Right lobe of liver (tissue), 6 donors: ENCODE measurements at places on chromosomes 11 and 22. TPM values are rescaled to one million over a fixed set of nuclear protein-coding genes. Genes with fewer than 3 reads are reported as not detected.

The CLTCL1 gene
- total RNA-seq, result 4.1 TPM

The SH3BP1 gene
- total RNA-seq, result 2.5 TPM

The DDIAS gene
- 1.4 TPM for total RNA-seq

The KDM4D gene
- total RNA-seq, result 0.09 TPM

The TRIM49 gene
- not detected for total RNA-seq

The CCDC116 gene
- total RNA-seq, result not detected

The PNPLA5 gene
- total RNA-seq, result not detected

The VSIG2 gene
- not detected for total RNA-seq

GRCh38 chr11:12245549-12246016, 131.8 kb upstream of the PARVA start:
- H3K4me1 ChIP-seq, result no peaks in the 10 kb centered on the region
- H3K27ac ChIP-seq, result no peak overlapping the region
- no peaks in the 10 kb centered on the region for H3K36me3 ChIP-seq
- H3K27me3 ChIP-seq, result no peaks in the 10 kb centered on the region

- H3K27me3 ChIP-seq, result no peaks in the 10 kb centered on the region
- no peak for DNase-seq
- no peaks in the 10 kb centered on the region for H3K36me3 ChIP-seq
These were observed 35.6 kb downstream of the SIK2 start for GRCh38 chr11:111637885-111638284.

- no peaks in the 10 kb centered on the region for H3K27me3 ChIP-seq
- no peak for DNase-seq
- H3K27ac ChIP-seq, result no peak overlapping the region
- no peaks in the 10 kb centered on the region for H3K36me3 ChIP-seq
- H3K4me3 ChIP-seq, result no peak overlapping the region
These were observed 21.2 kb downstream of the BMAL1 start for GRCh38 chr11:13298765-13299164.

DNA sequence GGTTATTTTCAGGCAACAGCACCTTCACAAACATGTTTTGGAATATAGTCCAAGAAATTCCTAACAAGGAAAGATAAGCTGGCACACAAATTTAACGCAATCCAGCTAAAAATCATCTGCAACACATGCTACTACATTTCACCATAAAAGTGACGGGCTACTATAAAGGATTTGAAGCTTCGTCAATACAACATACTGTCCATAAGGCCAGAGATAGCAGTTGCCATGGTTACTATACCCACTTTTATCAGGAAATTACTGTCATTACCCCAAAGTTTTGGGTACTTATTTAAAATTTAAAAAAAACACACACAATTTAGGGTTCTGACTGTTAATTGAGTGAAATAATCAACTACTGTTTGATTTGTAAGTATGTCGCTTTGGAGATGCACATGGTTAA, 6.9 kb downstream of the PHF21A start:
- H3K27me3 ChIP-seq, result no peaks in the 10 kb centered on the region
- H3K4me3 ChIP-seq, result no peak overlapping the region
- peaks cover 24% of the 10 kb centered on the region for H3K4me1 ChIP-seq

DNA sequence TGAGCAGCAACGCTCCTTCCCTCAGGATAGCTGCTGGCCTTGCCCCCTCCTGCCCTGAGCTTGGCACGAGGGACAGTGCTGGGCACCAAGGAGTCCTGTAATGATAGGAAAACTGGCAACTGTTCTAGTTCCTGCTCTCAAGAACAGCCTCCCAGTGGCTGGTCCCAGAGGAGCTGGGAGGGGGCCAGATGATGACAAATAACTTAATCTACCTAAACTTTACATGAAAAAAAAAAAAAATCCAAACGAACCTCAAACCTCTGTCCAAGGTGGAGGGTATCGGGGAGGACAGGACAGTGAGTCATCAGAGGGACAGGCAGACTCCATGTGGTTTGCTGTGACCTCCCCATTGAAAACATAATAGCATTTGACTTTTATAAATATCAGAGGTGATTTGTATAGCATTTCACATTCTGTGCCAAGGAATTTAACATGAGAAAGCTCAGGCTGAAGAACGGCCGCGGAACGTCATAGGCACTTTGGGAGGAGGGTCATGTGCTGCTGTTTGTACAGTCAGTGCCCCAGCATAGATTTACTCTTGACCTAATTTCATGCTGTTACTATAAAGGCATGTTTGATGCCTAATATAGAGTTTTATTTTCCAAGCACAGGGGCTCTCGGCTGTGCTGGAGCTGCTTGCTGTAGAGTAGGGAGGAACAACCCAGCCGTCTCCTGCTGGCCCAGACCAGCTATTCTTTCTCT, 98.2 kb upstream of the NNMT start:
- peaks cover 49% of the 10 kb centered on the region for H3K4me1 ChIP-seq
- no peak overlapping the region for H3K4me3 ChIP-seq
- H3K27me3 ChIP-seq, result no peaks in the 10 kb centered on the region
- peak overlapping the region; percentile 56 for H3K27ac ChIP-seq
- DNase-seq, result peak; percentile 40
- H3K36me3 ChIP-seq, result no peaks in the 10 kb centered on the region

DNA sequence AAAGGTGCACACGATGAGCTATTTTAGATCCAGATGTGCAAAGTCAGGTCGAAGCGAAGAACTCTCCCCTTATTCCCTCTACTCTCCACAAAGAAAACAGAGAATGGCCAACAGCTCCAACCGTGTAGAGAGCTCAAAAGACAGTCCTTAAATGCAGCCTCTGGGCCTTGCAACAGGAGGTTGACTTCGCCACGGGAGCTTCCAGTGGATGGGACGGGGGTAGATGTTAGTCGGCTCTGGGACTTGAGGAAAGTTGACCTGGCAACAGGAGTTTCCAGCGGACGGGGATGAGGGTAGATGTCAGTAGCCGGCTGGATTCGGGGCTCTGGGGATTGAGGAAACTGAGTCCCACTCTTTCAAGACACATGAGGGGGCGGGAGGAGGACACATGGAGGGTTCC, 450.4 kb downstream of the BRD1 start:
- no peaks in the 10 kb centered on the region for H3K27me3 ChIP-seq
- H3K36me3 ChIP-seq, result no peaks in the 10 kb centered on the region
- no peak overlapping the region for H3K27ac ChIP-seq
- no peak overlapping the region for H3K4me3 ChIP-seq

DNA sequence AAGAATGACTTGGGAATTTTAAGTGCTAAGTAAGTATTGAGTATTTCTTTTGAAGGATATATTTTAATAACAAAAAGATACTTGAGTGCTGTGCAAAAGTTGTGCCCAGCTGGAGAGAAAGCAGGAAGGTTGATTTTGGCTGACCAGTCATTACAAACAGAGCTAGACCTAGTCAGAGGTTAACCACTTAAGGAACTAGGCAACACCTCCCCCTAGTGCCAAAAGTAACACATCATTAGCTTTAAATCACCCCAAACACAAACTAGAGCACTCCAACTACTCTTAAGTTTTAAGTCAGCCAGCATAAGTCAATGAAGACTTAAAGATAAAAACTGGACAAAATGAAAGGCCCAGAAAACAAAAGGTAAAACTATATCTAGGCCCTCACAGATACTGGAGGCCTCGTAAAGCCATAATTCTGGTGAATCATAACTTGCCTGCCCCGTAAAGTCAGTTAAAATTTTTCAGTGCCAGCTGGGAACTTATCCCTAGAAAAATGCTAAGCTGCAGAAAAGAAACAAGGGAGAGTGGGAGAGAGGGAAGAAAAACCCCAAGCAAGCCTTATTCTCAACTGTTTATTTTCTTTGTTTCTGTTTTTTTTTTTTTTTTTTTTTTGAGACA, 4.6 kb downstream of the TMEM9B start:
- no peak for DNase-seq
- H3K27ac ChIP-seq, result no peak overlapping the region
- no peak overlapping the region for H3K4me3 ChIP-seq
- H3K27me3 ChIP-seq, result no peaks in the 10 kb centered on the region
- peaks cover 20% of the 10 kb centered on the region for H3K36me3 ChIP-seq

DNA sequence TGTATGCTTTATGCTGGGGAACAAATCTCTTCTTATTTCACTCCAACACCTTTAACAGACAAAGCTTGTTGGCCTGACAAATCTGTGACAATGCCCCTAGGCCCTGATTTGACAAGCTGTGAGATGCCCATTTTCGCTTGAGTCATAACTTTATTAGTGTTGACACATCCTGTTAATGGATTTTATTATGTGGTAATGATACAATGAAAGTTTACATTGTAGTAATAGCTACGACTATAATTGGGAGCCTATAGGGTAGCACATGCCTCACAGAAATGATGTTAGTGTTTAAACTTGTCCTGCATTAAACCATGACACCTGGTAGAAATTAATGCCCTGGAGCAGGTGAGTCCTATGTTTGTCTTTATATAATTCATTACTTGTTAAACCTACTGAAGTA, 3.3 kb upstream of the MMP10 start:
- DNase-seq, result no peak
- H3K27ac ChIP-seq, result no peak overlapping the region
- H3K4me3 ChIP-seq, result no peak overlapping the region
- H3K4me1 ChIP-seq, result no peaks in the 10 kb centered on the region
- no peaks in the 10 kb centered on the region for H3K27me3 ChIP-seq
- H3K36me3 ChIP-seq, result no peaks in the 10 kb centered on the region

DNA sequence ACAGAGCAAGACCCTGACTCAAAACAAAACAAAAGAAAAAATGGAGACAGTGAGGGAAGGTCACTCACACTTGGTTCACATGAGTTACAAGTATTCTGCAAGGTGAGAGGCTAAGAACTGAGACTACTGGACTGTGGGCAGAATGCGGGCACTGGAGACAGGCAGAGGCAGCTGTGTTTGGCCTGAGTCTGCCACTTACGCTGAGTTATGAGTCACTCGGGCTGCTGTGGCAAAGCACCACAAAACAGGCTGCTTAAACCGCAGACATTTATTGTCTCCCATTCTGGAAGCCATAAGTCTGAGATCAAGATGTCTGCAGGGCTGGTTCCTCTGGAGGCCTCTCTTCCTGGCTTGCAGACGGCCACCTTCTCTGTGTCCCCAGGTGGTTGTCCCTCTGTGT, 122.8 kb downstream of the SHANK2 start:
- H3K4me3 ChIP-seq, result no peak overlapping the region
- no peaks in the 10 kb centered on the region for H3K27me3 ChIP-seq
- H3K4me1 ChIP-seq, result no peaks in the 10 kb centered on the region
- no peak overlapping the region for H3K27ac ChIP-seq
- DNase-seq, result no peak

GRCh38 chr11:69305885-69306540, 12.1 kb downstream of the MYEOV start:
- peaks cover 9% of the 10 kb centered on the region for H3K4me1 ChIP-seq
- peak overlapping the region; percentile 50 for H3K27ac ChIP-seq
- no peaks in the 10 kb centered on the region for H3K27me3 ChIP-seq
- peak; percentile 89 for DNase-seq

- H3K4me3 ChIP-seq, result no peak overlapping the region
- H3K4me1 ChIP-seq, result no peaks in the 10 kb centered on the region
- H3K27me3 ChIP-seq, result no peaks in the 10 kb centered on the region
- no peak for DNase-seq
These were observed 707.4 kb upstream of the CHORDC1 start for GRCh38 chr11:90930252-90930651.

DNA sequence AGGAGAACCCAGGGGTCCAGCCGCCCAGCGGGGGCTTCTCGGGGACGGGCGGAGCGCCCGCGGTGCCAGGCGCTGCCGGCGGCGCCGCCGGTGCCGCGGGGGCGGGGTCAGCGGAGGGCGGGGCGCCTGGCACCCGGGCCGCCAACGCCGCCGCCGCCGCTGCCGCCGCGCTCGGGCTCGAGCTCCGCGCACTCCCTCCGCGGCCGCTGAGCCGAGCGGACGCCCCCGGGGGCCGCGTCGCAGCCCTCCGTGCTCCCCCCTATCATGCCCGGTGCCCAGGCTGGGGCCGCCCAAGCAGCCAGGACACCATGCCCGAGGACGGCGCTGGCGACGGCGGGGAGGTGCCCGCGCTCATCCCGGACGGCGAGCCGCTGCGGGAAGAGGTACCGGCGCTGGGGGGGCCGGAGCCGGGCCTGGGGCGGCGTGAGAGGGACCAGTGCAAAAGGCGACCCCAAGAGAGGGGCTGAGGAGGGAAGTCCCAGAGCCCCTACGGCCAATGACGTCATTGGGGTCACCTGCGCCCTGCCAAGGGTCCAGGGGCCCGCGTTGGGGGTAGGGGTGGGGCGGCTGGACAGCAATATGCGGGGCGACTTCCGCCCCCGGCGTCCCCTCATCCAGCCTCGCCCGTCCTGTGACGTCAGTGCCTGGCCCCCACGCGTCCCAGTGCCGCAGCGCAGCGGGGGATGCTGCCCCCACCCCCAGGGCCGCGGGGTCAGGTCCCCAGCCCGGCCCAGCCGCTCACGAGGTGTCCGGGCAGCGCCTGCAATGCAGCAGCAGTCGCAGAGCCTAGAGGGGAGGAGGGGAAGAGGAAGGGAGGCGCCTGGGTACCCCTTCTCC, at the start of gene TMEM151A:
Gene TMEM151A, plus strand, starts transcription at position 189 of the 837 bp plus-strand sequence. Its CDS starts 120 bp downstream, at position 309.
- H3K27me3 ChIP-seq, result no peaks in the 10 kb centered on the region
- H3K4me3 ChIP-seq, result peak within 1 kb of the TSS; percentile 47
- no peaks in the 10 kb centered on the region for H3K36me3 ChIP-seq
- DNase-seq, result no peak

GRCh38 chr11:35967042-35967441, 23.2 kb downstream of the LDLRAD3 start:
- DNase-seq, result no peak
- H3K36me3 ChIP-seq, result no peaks in the 10 kb centered on the region
- no peak overlapping the region for H3K27ac ChIP-seq

- no peak overlapping the region for H3K4me3 ChIP-seq
- no peak overlapping the region for H3K27ac ChIP-seq
- peaks cover 10% of the 10 kb centered on the region for H3K4me1 ChIP-seq
- H3K36me3 ChIP-seq, result no peaks in the 10 kb centered on the region
- H3K27me3 ChIP-seq, result no peaks in the 10 kb centered on the region
These were observed 14.5 kb downstream of the MAML2 start for GRCh38 chr11:96328395-96329010.

DNA sequence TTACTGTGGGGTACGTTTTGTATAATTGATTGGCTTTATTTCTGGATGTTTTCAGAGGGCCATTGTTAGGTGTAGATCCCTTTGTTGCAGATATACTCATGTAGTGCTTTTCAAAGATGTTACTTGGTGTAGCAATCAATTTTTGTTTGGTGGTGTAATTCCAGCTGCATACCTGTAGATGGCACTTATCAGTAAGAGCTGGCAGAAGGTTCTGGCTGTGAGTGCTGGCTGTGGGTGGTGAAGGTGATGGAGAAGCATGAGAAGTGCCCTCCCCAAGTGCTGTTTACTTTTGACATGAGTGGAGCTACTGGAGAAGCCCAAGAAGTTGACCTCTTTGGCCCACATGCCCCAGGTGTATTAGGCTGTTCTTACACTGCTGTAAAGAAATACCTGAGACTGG, 1074.9 kb downstream of the FAM181B start:
- no peaks in the 10 kb centered on the region for H3K4me1 ChIP-seq
- no peaks in the 10 kb centered on the region for H3K36me3 ChIP-seq
- H3K27ac ChIP-seq, result no peak overlapping the region
- no peaks in the 10 kb centered on the region for H3K27me3 ChIP-seq
- no peak overlapping the region for H3K4me3 ChIP-seq

DNA sequence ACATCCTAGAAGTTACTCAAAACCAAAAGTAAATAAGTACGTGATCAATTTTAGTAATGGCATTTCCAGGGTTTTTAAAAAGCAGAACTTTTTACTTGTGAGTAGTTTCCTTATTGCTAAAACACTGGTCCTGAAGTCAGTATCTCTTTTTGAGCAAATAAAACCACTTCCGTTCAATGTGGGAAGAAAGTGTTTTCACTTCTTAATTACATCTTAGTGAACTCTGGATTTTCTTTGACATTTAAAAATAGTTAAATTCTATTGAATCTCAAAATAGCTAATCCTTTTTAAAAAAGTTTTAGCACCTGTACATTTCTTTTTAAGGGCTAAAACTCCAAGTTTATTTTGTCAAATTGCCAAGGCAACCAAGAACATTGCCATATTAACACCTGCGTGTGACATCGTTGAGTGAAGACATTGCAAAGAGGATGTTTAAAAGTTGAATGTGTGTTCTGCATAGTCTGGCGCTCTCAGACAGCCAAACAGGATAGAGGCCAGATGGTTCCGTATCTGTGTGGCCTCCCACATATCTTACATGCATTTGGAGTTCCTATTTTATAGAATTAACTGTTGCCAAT, 17.2 kb upstream of the OR5B21 start:
- no peaks in the 10 kb centered on the region for H3K36me3 ChIP-seq
- no peak for DNase-seq
- no peaks in the 10 kb centered on the region for H3K4me1 ChIP-seq
